ENCODE measurements at places on chromosomes 5 and 9.

GRCh38 chr5:136750224-136750862 lies 385.0 kb upstream of the TRPC7 start:
- DNase-seq, result no peak

DNA sequence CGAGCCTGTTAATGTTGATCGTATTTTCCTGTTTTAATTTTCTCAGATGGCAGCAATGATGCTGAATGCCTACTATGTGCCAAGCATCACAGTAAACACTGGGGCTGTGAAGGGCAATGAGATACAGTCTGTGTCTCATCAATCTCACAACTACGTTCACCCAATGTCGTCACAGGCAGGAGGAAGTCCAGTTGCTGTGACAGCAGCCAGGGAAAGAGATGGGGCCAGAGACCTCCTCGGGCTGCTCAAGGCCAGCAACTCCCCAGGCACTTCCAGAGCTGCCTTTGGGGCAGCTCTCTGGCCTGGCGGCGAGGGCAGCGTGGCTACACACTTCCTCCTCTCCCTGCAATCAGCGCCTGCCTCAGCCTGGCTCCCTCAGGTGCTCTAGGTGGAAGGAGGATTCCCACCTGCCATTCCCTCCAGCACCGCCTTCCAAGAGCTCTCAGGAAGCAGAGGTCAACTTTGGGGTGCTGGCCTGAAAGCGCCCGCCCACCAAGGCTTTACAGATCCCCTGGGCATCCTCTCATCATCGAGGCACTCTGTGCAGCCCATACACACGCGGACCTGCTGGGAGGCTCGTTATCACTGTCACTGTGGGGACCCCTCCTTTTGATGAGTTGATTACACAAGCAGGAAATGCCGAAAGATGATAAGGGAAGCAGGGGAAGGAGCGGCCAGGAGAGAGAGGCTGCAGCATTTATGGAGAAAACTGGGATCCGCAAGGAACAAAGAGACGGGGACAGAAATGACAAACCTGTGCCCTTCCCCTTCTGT lies 159.2 kb downstream of the ZDHHC21 start:
- DNase-seq, result no peak

GRCh38 chr5:122180146-122180712 lies 50.9 kb downstream of the ZNF474 start:
- no peak for DNase-seq

DNA sequence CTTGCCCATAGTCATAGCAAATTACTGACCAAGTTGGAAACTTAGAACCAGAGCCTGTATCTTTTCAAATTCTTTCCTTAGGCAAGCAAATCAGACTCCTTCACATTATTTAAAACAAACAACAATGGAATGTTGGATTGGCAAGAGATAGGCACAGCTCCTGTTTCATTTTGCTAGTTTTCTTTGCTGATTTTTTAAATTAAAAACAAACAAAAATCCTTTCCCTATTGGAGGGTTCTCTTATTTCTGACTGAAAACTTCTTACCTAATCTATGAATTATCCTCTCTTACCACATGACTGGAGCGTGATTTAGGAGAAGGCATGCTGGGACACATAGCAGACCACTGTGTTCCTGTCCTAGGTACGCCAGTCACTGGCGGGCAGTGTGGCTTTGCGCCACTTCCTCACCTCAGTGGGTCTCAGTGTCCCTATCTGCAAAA lies 63.0 kb downstream of the TTC39B start:
- DNase-seq, result no peak
